ENCODE measurements at places on chromosomes 13 and 19.

- no peak for DNase-seq
These were observed 7.7 kb downstream of the ZNF614 start for GRCh38 chr19:52020506-52020905.

GRCh38 chr19:11486661-11487503 lies 6.0 kb upstream of the ELAVL3 start:
- DNase-seq = no peak

DNA sequence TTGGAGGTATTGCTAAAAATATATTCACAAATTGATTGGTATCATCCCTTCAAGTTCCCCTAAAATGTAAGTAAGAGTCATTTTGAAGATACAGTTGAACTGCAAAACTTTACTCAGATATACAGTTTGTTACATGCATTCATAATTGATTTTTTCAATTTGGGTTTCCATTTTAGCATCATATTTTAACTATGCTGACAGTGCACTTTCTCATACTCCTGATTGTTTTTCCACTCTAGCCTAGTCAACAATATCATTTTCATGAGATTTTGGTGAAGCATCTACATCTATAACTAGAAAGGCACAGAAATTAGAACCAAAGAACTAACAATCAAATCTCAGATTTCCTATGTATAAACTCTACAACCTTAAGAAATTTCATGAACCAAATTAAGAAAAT lies 2850.4 kb upstream of the PCDH20 start:
- DNase-seq = no peak

- DNase-seq = no peak
These were observed 275.5 kb upstream of the SOX21 start for GRCh38 chr13:94987869-94988268.

GRCh38 chr13:84659359-84659661 lies 777.0 kb upstream of the SLITRK1 start:
- no peak for DNase-seq

DNA sequence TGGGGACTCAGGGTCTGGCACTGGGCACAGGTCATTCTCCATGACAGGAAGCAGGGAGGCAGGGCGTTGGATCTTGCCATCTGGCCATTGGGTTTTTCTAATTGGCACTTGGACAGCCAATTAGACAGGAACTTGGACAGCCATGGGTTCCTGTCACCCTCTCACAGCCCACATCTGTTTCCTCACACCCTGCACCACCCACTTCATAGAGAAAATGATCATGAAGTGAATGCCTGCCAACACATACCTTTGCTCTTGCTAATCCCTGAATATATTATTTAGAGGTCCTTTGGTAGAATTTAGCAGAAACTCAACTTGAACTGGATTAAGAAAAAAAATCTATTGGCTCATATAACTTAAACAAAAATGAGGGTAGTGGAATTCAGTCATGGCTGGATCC lies 4.9 kb upstream of the OLFM2 start:
- no peak for DNase-seq

DNA sequence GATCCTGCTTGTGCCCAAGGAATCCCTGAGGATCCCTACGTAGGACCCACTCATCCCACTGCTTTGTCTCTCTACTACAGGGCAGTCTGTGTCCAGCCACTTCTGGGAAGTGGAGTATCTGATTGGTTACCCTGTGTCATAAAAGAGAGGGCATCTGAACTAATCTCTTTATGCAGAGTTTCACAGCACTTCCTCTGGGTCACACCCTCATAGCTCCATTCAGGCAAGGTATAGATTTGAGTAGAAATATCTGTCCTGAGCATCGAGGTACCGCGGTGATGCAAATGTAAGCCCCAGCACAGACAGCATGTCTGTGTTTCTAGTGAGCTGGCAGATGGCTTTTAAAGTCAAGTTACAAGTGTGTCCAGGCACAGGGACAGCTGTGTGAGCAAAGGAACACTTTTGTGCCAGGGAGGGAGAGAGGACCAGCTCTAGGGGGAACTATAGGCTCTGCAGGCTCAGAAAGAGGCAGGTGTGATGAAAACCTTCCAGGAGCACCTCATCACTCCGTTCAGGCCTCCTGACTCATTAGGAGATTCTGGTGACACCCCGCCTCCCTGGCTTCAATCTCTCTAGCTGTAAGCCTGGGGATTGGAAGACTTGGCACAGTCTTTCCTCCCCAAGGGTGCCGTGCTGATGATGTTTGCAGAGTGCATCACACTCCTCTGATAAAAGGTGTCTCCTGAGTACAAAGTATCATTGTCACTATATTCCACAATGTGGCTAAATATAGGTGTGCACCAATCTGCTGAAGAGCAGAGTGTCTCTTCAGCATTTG lies 84.3 kb upstream of the UBL3 start:
- DNase-seq = no peak

GRCh38 chr13:43376596-43376995 lies 353.2 kb downstream of the DNAJC15 start:
- DNase-seq = no peak

DNA sequence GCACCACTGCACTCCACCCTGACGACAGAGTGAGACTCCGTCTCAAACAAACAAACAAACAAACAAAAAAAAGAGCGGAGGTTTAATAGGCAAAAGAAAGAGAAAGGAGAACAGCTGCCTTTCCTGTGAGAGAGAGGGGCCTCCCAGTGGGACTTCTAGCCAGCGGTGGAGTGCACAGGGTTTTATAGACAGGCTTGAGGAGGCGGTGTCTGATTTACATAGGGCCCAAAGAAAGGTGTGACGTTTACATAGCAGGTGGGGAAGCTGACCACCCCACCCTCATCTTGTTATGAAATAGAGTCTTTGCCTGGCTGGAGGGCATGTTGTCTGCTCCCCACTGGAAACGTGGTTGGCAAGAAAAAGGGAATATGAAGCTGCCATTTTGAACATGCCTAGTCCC lies 106.0 kb upstream of the CSNK1A1L start:
- DNase-seq = no peak

Data from NCI-H1694 (cell line).